ENCODE measurements at places on chromosomes 3 and 15. TPM values are rescaled to one million over a fixed set of nuclear protein-coding genes. Genes with fewer than 3 reads are reported as not detected.

PRRT3 gene
- 2.1 TPM for total RNA-seq

ITIH1 gene
- total RNA-seq: 0.18 TPM

CPN2 gene
- total RNA-seq: not detected

ZMYND10 gene
- 0.28 TPM for total RNA-seq

ACKR4 gene
- 1.4 TPM for total RNA-seq

Data from smooth muscle cell of bladder (primary cell).